NCI-H1436 (cell line): ENCODE measurements at places on chromosomes 5 and 9.

- DNase-seq: no peak
These were observed 550.1 kb downstream of the LRRC70 start for GRCh38 chr5:63128761-63129160.

GRCh38 chr5:141992349-141992963, 20.4 kb downstream of the GNPDA1 start:
- DNase-seq: peak; percentile 56

GRCh38 chr5:110087829-110088228, 398.1 kb downstream of the MAN2A1 start:
- DNase-seq: no peak

DNA sequence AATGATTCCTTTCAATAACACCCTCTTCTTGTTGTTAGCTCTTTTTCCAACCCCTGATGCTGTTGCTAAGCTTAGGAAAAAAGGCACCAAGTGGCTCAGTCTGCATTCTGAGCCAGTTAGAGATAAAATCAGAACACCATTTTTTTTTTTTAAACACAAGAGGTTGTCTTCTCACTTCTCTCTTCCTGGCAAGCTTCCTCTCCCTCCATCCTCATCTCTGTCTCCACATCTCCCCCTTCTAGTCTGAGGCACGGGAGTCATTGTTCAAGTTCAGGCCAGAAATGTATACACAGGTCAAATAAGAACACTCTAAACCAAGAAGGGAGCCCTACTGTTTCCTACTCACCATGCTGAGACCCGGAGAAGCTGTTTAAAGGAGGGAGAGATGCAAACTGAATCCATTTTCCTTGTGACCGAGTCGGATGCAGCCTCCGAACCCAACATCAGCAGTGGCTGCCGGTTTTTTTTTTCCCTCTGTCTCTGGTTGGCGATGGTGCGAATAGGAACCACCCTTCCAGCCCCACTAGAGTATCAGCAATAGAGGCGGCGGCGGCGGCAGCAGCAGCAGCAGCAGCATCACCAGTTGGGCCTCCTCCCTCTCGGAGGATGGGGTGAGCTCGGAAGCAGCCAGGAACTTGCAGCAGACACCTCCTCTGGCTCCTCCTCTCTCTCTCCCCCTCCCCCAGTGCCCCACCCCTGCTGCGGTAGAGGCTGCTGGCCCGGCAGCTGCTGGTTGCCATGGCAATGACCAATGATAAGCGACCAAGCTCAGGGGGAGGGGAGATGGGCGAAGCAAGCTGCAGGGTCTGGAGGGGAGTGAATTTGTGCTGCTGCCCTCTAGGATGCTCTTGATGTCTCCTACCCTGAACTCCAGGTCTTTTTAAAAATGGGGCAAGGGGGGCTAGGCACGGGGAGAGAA, at the start of gene JAKMIP2:
Gene JAKMIP2, minus strand, starts transcription at position 619 of the 919 bp plus-strand sequence. CDS start 110,922 bp downstream, outside the sequence.
- peak; percentile 98 for DNase-seq

DNA sequence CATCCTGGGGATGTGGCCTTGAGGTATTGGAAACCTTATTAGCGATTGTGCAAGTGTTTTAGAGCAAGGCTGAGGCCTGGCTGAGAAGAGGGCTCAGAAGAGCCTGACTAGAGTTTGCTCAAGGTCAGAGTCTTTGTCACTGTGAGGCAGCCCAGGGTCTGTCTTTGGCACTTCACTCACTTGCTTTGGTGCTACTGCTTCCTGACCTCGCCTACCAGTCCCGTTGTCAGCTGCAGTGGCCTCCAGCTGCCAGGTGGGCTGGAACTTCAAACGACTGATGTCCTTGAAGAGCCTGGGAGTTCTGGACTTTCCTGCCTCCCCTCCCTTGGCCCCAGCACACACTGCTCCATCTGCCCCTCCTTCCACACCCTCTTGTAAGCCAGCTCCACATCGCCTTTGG, 228.0 kb downstream of the SNX18 start:
- no peak for DNase-seq

- no peak for DNase-seq
These were observed 68.8 kb downstream of the TLR4 start for GRCh38 chr9:117772960-117773359.

DNA sequence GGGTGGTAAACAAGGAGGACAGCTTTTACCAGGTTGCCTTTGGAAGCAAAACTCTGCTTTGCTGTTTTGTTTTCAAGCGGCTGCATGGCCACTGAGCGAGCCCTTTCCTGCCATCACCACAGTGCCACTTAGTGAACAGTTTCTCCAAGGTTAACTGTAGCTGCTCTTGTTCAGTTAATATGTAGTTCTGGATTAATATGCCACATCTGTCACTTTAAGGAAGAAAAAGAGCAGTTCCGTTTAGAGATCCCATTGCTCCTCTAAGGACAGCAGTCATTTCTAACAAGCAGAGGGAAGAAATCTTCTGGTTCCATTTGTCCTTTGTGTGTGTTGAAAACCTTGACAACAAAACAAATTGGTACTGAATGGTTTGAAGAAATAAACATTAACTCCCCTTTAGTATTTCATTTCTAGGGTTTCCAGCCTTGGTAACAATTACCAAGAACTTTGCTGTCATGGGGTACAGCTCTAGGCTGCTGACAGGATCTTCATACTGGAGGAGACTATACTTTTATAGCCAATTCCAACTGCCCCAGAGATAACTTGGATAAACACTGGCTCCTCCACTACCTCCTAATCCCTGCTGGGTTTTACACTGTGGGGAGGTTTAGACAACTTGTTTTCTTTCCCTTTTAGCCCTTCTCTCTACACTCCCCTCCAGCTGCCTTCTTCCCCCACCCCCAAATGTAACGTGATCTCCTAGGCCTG, 10.3 kb upstream of the ABL1 start:
- DNase-seq: peak; percentile 9

GRCh38 chr9:134963546-134963945, 45.8 kb upstream of the FCN1 start:
- DNase-seq: no peak

GRCh38 chr5:96839071-96839592, 31.4 kb upstream of the ERAP1 start:
- DNase-seq: no peak

- DNase-seq: no peak
These were observed 790.8 kb downstream of the BRINP1 start for GRCh38 chr9:118578467-118578866.

GRCh38 chr9:90815944-90816357, 14.3 kb downstream of the SYK start:
- DNase-seq: no peak

DNA sequence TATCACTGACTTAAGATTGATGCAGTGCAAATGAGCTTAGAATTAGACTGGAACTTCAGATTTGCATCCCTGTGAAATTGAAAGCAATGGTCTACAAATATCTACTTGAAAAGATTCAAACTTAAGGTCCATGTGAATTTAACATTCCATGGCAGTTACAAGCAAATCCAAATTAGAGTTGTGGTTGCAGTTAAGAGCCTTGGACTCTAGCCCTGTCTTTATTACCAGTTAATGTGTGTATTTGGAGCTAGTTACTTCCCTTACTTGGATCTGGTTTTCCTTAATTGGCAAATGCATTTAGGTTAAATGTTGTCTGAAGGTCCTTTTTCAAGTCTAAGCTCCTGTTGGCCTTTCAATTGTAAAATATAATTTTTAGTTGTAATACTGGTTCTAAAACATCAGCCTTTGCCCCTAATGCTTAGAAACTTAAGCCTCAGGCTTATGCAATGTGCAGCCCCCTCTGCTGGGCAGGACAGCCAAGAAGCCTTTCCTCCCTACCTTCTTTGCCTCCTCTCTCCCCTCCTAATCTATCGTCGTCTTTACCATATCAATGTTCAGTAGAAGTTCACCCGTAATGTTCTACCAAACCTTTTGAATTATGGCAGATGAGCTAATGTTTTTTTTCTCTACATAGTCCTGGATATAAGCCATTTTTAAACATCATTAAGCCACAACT, 59.5 kb downstream of the ERMP1 start:
- no peak for DNase-seq

DNA sequence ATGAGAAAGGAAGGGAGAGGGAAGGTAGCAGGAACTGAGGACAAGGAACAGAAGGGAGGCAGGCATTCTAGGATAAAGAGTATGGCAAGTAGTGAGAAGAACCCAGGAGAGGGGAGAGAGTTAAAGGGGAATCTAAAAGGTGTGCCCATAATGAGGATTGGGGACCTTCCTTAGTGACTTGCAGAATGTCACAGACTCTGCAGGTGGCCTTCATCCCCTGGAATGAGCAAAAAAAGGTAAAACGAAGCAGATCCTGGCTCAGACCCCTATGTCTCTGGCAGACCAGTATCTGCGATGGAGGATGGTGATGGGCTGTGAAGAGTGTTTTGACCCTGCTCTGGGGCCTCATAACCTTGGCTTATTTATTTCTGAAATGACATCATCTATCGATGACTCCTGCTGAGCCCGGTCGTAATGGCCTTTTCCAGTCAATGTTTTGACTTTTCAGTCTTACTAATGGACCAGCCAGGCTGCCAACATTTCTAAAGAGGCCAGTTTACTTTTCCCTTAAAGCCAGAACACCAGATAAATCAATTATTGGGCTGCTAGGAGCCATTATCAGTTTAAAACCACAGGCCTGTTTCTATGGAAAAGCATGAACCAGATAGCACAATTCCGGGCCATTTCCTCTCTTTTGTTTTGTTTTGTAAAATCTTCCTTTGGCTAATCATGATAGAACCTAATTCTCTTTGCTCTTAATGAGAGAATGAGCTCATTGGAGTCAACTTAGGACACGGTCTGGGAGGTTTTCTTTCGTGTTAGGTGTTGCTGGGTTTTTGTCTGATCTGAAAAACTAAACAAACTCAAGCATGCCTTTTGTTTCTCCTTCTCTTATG, 3.1 kb downstream of the TMOD1 start:
- no peak for DNase-seq

- DNase-seq: no peak
These were observed 516.6 kb downstream of the RAB3C start for GRCh38 chr5:59099270-59099994.

DNA sequence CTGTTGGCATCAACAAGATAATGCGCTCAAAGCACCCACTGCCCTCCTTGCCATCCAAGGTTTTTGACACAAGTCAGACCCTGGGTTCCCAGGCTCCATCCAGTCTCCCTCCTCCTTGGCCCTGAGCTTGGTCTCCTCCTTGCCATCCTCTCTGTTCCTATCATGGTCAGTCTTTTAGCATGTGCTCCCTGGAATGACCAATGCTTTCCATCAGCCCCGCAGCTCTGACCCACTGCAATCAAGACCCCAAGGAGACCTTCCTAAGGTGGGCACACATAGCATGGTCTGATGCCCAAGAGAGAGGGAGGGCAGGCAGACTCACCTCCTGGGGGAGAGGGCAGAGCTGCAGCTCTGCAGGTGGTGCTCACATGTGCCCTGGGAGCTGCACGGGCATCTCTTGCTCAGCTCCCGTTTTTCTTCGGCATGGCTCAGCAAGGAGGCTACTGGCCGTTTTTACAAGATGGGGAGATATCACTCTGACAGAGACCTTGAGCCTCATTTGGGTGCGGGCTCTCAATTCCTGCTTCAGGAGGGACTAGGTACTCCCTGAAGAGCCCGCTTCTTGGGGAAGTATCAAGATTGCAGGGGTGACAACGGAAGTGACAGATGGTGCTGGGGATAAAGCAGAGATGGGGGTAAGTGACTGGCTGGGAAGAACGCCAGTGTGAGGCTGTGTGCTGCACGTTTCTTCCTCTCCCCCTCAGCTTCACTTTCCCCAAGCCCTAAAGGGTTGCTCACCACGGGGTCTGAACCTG, 3.3 kb downstream of the SEPTIN8 start:
- DNase-seq: no peak

DNA sequence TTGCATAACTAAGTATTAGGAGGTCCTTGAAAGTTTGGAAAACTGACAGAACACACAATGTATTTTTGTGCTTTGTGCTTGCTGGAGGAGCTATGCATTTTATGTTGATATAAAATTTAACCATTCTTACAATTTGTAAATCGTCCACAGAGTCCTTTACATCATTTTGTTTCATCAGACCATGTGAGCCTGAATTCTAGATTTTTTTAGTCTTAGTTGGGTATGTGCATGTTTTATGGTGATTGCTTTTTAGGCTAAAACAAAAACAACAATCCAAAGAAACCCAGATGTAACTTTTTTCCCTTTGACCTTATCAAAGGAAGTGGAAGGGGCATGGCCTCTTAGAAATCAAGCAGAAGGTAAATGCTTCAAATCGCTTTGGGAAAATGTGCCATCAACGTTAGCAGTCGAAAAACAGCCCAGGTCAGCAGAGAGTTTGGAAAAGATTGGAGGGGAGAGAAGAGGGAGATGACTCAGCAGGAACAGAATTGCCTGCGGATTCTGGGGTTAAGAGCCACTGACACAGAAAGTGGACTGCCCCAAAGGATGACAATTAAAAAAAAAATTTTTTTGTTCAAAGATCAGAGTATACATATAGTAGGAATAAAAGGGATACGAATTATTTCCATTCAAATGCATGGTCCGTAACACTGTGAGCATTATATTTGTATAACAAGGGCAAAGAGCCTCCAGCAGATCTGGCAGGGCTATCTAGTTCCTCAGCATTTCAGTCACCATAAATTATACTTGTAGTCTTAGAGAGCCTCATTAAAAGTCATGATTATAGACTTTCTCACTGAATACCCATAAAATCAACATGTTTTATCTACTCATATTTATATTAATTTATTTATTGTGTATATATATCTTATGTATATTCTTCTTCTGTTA, 253.5 kb upstream of the HAPLN1 start:
- no peak for DNase-seq

GRCh38 chr5:157997991-157998504, 139.1 kb upstream of the CLINT1 start:
- no peak for DNase-seq

GRCh38 chr5:65137631-65138030, 344.1 kb downstream of the ADAMTS6 start:
- no peak for DNase-seq

- DNase-seq: peak; percentile 55
These were observed 67.5 kb downstream of the MAMDC2 start for GRCh38 chr9:70111042-70111602.

- no peak for DNase-seq
These were observed 88.9 kb downstream of the CDK5RAP2 start for GRCh38 chr9:120490888-120491595.

DNA sequence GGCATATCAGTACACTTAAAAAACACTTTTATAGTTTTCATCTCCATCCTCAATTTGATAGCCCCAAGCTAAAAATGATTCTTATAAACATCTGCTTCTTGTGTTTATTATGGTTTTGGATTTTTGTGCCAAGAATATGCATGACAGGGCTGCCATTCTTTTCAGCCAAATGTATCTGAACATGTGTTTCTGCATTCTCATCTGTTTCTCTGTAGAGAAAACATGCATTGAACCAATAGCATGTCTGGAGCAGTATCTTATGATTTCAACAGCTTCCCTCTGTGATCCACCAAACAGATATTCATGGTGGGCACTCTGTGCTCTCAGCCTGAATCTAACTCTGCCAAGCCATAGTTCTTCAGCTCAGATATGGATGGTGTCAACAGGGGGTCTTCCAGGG, 99.3 kb upstream of the ERCC6L2 start:
- DNase-seq: no peak
